ENCODE measurements at places on chromosomes 2 and 18. TPM values are rescaled to one million over a fixed set of nuclear protein-coding genes. Genes with fewer than 3 reads are reported as not detected.

Gene UGT1A8
- 25.1 TPM for total RNA-seq

Gene LONRF2
- total RNA-seq = 0.21 TPM

Gene HOXD13
- total RNA-seq = 0.15 TPM

Gene ABHD1
- total RNA-seq = not detected

Gene TMEM37
- 119 TPM for total RNA-seq

Gene ZNF396
- 4.4 TPM for total RNA-seq

Gene GAREM1
- 23.6 TPM for total RNA-seq

Gene LRATD1
- 136 TPM for total RNA-seq

Gene NCKAP5
- 5.8 TPM for total RNA-seq

Gene ID2
- total RNA-seq = 145 TPM

Gene TFCP2L1
- total RNA-seq = 149 TPM

Gene HIBCH
- 66.1 TPM for total RNA-seq

Gene FIGLA
- not detected for total RNA-seq

Gene SRBD1
- total RNA-seq = 16.2 TPM

Gene CCDC88A
- total RNA-seq = 5.5 TPM

Gene ITPRIPL1
- total RNA-seq = 0.92 TPM

Gene SYT4
- 0.75 TPM for total RNA-seq

Gene SERPINB4
- not detected for total RNA-seq

Gene LRRTM1
- 0.21 TPM for total RNA-seq

Gene GRP
- total RNA-seq = 0.81 TPM

Gene CCL20
- total RNA-seq = 29.9 TPM

Gene REL
- 19.9 TPM for total RNA-seq

Gene SERPINB12
- total RNA-seq = not detected

Gene PRKAG3
- total RNA-seq = not detected

Gene SCN7A
- total RNA-seq = 1.6 TPM

Gene DES
- 706 TPM for total RNA-seq

Gene SERPINB3
- total RNA-seq = not detected

Gene CABYR
- 0.79 TPM for total RNA-seq

Gene IMPA2
- 114 TPM for total RNA-seq

Gene SMARCAL1
- total RNA-seq = 16.1 TPM

Gene MATN3
- total RNA-seq = 0.15 TPM

Gene TSPYL6
- total RNA-seq = not detected

Gene BMP10
- not detected for total RNA-seq

Gene UGT1A7
- 5.6 TPM for total RNA-seq

Gene EN1
- not detected for total RNA-seq

Gene GPR39
- total RNA-seq = 22.1 TPM

Gene KLF7
- total RNA-seq = 7.5 TPM

Gene MRO
- total RNA-seq = 0.25 TPM

Gene SRD5A2
- not detected for total RNA-seq

Gene ERBB4
- 0.18 TPM for total RNA-seq

Gene UGT1A9
- 4.1 TPM for total RNA-seq

Measured in left colon (tissue), 2 donors.